ENCODE measurements at places on chromosomes 7 and 10.
A peak's percentile ranks its signal among the peaks of the same experiment; 100 is the strongest.

DNA sequence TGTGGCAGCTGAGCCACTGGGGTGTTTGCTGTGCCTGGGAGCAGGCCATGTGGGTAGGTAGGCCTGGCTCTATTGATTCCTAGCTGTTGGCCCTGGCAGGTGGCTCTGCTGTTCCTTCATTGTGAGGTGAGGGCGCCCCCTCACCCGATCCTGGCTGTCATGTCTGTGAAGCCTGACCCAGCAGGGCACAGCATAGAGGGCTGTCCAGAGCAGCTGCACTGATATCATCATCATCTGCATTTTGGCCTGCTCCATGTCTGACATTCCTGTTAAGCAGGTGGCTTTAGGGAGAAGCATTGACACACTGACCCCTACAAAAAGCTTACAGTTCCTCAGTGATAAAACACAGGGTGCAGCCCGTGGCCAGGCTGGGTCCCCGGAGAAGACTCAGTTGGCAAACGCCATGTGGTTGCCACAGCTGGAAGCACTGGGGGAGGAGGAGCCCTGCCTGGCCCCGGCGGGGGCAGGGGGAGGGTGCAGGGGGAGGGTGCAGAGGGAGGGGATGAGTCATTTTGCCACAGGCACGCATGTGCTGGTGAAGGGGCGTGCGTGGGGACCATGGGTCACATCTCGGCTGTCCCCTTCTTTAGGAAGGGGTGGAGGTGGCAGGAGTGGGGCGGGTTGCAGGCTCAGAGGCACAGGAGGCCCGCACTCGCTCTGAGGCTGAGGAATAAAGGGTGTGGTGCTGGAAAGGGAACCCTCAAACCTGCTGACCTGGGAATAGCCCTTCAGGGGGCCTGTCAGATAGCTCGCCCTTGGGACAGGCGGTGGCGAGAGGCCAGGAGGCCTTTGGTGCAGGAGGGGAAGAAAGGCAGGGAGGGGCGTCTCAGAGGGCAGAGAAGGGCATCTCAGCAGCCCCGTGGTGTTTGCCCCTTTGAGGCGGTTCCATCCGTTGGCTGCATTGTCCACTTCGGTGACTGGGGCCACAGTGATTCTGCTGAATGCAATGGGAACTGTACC, 31.6 kb downstream of the IKZF1 start:
- no peak for DNase-seq

DNA sequence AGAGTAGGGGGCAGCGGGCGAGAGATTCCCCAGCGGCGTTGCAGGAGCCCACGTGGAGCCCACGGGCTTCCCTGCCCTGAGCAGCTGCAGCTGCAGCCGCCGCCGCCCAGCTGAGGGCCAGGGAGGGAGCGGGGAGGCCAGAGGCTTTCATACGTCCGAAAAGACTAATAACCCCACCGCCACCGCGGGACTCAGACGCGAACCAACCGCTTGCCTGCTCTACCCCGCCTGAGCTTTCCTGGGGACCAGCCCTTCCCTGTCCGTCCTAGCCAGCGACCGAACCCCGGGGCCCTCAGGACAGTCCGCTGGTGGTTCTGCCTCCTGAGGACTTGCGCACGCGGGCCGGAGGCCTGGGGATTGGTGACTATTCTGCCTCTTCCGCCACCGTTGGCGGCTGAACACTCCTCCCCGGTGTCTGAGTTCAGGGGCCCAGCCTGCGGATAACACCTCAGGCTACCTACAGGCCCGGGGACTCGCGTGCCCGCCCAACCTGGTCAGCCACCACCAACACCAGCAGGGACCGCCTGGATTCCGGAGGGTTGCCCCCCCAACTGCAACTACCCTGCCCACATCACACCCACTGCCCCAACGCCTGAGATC, 18.4 kb downstream of the IFT22 start:
- DNase-seq: no peak

GRCh38 chr10:111075577-111076185, 1.1 kb upstream of the ADRA2A start:
- no peak for DNase-seq

GRCh38 chr7:54799792-54800191, 40.8 kb upstream of the SEC61G start:
- DNase-seq: no peak

GRCh38 chr10:120940299-120940900, 89.2 kb downstream of the WDR11 start:
- DNase-seq: no peak

GRCh38 chr7:139860090-139860775, 31.2 kb downstream of the TBXAS1 start:
- DNase-seq: no peak

- no peak for DNase-seq
Measured at GRCh38 chr7:157699357-157700013, 362.7 kb downstream of the DNAJB6 start.

DNA sequence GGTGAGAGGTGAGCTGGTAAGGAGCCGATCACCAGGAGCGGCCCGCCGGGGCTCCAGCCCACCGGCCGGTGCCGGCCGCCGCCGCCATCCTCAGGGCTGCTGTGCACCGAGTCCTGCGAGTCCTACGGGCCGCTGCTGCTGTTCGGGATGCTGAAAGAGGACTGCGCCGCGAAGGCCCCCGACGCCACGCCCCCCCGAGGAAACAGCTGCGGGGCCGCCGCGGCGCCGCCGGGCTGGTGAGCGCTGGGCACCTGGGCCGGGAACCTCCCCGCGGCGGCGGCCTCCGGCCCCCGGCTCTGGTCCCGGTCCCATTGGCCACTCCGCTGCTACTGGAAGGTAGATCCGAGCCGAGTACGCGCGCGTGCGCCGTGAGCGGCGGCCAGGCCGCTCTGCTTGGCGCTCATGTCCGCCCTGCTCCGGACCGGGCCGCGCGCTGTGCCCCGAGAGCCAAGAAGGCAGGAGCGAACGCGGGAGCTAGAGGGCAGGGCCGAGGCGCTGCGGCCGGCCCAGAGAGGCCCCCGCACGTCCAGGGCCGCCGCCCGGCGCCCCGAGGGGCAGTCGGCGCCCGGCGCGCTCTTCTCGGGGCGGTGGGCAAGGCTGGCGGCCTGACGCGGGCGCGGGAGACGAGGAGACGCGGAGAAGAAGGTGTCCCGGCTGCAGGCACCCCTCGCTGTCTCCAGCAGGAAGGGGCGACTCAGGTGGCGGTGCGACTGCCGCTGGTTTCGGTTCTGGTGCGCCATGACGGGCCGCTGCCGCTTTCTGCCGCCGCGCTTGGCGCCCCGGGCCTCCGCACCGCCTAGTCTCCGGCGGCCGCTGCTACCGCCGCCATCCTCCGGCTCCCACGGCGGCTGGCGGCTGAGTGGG, 121.3 kb upstream of the WIPF3 start:
- DNase-seq: peak; percentile 46

- DNase-seq: no peak
Measured at GRCh38 chr7:117875566-117875965, 2.3 kb upstream of the CTTNBP2 start.

DNA sequence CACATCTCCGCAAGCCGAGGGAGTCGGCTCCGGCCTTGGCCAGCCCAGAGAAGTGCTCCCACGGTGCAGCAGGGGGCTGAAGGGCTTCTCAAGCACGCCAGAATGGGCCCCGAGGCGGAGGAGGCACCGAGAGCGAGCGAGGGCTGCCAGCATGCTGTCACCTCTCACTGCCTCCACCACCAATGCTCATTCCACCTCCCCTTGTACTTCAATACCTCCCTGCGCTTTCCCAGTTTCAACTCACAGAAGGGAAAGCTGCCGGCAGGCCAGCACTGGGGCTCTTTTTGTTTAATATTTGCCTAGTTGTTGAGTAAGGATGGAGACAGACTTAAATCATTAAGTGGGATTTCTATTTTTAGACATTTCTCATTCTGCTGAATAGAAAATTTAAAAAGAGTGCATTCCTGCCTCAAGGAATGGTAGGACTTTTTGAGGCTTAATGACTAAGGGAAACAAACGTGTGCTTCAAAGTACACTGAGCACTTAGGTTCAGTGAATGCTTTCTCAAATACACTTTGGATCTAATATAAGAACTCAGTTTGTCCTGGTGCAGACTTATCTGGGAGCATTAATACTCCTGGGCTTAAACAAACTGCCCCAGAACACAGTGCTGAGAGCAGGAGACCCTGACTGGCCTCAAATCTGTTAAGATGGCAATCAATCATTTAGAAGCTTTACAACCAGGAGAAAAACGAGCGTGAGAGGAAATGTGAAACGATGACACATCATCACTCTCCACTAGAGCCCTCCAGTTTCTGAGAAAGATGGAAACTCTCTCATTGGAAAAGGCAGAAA, 131.2 kb downstream of the RALA start:
- peak; percentile 87 for DNase-seq

All from RCC 7860 (cell line).